ENCODE measurements at places on chromosomes 6 and 20.

DNA sequence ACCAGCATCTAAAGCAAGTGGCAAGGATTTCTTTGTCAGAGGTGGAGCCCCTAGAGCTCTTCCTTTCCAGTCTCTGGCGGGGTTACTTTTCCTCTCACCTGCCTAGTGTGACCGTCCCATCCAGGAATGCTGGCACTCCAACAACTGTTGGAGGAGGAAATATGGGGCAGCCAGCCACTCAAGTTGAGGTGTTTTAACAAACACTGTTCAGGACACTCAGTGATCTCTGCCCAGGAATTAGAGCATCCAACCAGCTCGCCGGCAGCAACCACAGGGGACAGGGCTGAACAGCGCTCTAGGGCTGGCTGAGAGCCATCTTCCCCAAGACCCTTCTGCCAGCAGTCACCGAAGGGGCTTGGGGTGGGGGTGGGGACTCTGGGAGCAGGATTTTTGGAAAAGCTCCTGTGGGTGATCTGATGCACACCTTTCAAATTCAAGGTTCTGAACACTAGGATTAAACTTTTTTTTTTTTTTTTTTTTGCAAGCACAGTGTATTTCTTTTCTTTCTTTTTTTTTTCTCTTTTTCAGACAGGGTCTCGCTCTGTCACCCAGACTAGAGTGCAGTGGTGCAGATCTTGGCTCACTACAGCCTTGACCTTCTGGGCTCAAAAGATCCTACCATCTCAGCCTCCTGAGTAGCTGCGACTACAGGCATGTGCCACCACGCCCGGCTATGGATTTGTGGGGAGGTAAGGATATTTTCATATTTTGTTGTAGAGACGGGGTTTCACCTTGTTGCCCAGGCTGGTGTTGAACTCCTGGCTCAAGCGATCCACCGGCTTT is 28.4 kb upstream of the KCNK16 start:
- no peak for DNase-seq

GRCh38 chr6:151609146-151609902 is 115.5 kb downstream of the CCDC170 start:
- no peak for DNase-seq

DNA sequence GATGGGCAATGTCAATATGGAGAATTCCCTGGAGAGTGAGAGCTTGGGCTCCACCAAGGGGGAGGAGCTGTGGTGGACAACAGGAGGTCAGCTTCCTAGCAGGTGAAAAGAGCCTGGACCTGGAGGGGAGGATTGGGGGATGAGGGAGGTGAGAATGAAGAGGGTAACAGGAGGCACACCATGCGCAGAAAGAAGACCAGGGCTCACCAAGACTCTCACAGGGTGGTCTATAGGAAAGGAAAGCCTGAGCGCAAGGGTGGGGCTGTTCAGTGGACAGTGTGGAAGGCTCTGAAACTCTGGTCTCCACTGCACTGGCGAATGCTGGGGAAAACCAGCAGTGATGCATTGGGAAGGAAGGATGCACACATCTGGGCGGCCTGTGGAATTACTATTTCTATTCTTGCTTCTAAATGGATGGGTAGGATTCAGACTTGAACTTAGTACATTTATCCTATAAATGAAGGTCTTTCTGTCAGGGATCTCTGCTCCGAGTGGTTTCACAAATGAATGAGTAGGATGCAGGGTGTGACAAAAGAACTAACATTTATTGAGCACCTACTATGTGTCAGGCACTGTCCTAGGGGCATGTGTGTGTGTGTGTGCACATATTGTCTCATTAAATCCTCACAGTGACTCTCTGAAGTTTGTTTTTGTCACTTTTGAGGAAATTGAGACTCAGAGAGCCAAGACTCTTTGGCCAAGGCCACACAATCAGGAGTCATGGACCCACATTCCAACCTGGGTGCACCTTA is 152.7 kb downstream of the CD83 start:
- no peak for DNase-seq

- no peak for DNase-seq
Observed at GRCh38 chr6:124203101-124203811, 399.6 kb downstream of the NKAIN2 start.

- DNase-seq = no peak
Observed at GRCh38 chr6:134389129-134389528, 71.2 kb upstream of the SGK1 start.

DNA sequence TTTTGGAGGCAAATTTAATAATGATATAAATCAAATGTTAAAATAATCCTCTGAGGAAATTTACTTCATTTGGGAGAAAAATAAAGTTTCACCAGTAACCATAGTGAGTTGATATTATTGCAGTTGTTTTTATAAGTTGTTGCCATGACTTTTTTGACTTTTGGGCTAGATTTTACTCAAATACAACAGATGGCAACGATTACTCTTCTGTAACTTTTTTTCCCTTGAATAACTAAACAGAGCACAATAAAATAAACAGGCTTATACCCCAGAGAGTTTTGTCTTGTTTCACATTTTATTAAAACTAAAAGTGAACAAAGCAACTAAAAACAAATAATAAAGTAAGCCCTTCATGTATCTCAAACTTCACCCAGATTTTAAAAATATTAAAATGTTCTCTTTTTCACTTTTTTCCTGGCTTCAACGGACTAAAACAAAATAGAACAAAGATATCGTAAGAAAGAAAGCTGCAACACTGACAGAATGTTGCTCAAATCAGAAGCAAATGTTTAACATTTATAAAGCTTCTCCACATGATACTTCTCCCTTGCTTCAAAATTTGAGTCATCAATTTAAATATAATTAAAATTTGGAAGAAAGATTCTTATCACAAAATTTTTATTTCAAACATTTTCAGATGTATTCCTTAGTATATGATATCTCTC is 42.5 kb upstream of the BMP5 start:
- no peak for DNase-seq

GRCh38 chr6:125741336-125741735 is 8.1 kb upstream of the HEY2 start:
- DNase-seq = no peak

GRCh38 chr6:3910106-3910663 is 61.0 kb downstream of the FAM50B start:
- DNase-seq = no peak

DNA sequence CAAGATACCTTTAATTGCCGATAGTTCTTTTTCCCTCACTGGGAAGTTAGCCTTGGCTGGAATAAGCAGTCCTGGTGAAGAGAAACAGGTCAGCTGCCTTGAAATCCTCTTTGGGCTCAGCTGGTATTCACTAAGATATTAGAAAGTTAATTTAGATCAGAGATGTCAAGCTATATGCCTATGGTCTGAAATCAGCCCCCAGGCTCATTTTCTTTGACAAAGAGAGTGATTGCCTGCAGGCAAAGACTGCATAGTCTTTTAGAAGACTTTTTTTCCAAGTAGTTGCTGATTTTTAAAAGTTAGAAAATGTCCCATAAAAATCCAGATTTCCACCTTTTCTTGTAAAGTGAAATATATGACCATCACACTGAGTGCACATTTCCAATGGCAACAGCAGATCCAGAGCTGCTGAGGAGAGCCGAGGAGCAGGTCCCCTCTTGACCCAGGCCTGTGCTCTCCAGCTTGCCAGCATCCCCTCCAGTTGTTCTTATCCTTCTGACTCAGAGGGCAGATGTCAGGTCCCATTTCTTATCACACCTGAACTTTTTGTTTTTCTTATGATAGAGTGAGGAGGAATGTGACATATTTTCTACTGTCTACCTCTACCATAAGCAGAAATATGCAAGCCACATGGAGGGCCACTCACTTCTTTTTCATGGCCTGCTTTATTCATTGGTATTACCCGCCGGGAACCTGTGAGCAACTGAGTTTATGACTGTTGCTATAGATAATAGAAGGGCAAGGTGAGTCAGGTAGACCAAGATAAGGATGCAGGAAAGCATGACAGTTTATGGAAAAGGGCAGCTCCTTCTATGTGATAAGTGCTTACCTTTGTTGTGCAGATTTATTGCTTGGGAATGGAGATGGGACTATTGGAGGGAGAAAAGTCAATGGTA is 17.6 kb upstream of the L3MBTL3 start:
- no peak for DNase-seq

- no peak for DNase-seq
Observed at GRCh38 chr6:84046755-84047154, 13.2 kb downstream of the MRAP2 start.

GRCh38 chr6:44203955-44204354 is 12.8 kb upstream of the MYMX start:
- no peak for DNase-seq

- DNase-seq = no peak
Observed at GRCh38 chr20:52783769-52784168, 188.4 kb upstream of the TSHZ2 start.

DNA sequence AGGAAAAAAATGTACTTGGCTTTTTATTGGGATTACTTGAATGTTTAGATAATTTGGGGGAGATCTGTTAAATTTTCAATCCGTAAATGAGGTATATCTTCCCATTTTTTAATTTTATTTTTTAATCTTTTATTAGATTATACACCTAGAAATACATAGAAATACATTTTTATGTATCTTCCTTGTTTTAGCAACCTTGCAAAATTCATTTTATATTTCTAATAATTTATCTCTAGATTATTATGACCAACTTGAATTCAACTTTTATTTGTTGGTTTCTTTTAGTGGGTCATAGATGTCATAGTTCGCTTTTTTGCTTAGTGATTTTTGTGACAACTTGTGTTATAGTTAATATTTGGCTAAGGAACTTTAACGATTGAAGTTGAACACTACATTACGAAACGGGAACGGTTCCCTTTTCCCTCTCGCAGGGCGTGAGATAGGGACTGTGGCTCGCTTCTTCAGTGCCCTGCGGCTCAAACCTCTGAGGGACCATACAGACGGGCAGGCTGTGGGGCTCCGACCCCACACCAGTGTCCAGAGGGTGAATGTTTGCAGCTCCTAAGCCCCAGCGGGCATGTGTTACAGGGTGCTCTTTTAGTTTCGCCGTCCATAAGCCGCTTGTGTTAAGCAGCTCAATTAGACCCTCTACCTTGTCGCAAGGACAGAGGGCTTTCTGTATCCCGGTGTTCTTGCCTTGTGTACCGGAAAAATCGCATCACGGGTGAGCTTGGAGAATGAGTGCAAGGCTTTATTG is 53.8 kb downstream of the PRND start:
- DNase-seq = no peak

- DNase-seq = no peak
Observed at GRCh38 chr20:62454904-62455636, 20.7 kb downstream of the GATA5 start.

All from AG04449 (cell line).